Epithelial cell of alveolus of lung (primary cell): ENCODE measurements at places on chromosomes 6 and 20. TPM values are rescaled to one million over a fixed set of nuclear protein-coding genes. Genes with fewer than 3 reads are reported as not detected.

The TRIM31 gene
- not detected in 2 replicates for total RNA-seq

The MYMX gene
- 2.0 TPM in 1 of 2 replicates, not detected in the other for total RNA-seq

The LINC00237 gene
- total RNA-seq, result not detected in 2 replicates

The COL20A1 gene
- total RNA-seq, result not detected in 2 replicates

The POLR1H gene
- total RNA-seq, result 25.7 and 51.3 TPM in 2 replicates

The SOX18 gene
- 0.13 and 2.4 TPM in 2 replicates for total RNA-seq

The OR2H1 gene
- not detected in 2 replicates for total RNA-seq

The TMEM217 gene
- total RNA-seq, result 1.6 and 2.5 TPM in 2 replicates

The TBXT gene
- total RNA-seq, result not detected in 2 replicates

The GHRH gene
- total RNA-seq, result not detected in 2 replicates

The ENPP4 gene
- 0.39 and 0.96 TPM in 2 replicates for total RNA-seq

The CYB5R4 gene
- 13.6 and 16.0 TPM in 2 replicates for total RNA-seq

The BHLHE23 gene
- not detected in 2 replicates for total RNA-seq

The COL9A3 gene
- total RNA-seq, result 1.3 and 44.4 TPM in 2 replicates

The DPPA5 gene
- not detected in 2 replicates for total RNA-seq
